ENCODE measurements at places on chromosomes 2 and 18.
A peak's percentile ranks its signal among the peaks of the same experiment; 100 is the strongest.

DNA sequence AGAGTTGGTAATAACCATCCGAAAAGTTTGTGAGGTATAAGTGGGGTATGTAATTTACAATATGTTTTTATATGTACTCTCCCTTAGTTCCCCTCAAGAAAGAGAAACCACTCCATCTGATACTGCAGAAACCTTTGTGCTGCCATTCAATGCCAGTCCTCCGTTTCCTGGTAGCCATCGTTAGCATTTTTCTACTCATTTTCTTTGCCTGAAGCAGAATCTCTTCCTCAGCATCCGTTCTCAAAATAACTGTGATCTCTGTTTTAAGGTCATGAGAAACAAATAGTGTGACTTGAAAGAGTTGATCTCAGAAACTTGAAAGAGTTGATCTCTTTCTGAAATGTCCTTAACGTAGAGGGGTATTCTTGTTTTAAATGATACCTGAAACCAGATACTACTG lies 996 bp downstream of the PTCD3 start:
- DNase-seq, result no peak

- no peak for DNase-seq
Measured at GRCh38 chr18:2536493-2536892, 34.8 kb downstream of the METTL4 start.

DNA sequence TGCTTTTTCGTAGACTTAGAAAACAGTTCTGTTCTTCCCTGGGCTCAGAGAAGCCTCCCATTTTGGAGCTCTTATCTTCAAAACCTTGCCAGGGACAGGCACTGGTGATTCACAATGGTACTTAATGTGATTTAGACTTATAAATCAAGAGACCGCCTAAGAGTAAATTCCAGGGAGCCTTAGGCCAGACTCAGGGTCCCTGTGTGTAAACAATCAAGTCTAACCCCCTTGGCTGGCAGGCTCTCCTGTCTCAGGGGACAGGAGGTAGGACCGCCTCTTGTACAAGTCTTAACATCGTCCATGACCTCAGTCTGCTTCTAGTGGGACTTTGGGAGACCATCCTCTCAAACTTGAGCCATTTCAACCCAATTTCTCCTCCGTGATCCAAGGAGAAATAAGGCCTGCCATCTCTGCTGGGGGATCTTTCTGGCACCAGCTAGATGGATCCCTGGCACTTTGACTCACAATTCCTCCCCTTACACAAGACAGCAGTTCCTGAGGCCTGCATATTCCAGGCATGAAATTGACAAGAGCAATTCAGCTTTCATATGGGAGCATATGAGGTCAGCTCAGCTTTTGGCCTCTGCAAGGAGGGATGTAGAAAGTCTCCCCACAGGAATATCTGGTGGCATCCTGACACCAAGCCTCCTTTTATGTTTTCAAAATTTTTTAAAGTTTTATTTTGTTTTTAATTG lies 487.0 kb downstream of the TNS1 start:
- DNase-seq, result no peak

DNA sequence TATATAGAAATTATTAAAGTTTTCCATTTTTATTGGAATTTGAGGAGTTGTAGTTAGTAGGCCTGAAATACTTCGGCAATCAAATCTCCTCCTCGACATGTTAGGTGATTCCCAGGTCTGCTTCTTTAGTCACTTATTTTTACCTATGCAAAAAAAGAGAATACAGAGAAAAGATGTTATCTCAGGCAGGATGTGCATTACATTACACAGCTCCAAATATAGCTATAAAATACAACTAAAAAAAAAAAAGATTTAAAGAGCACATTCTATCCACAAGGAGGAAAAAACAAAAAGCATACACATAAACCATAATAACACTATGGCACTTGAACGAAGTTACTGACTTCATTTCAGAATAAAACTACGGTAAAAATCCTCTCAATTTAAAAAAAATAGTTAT lies 8.1 kb downstream of the STK17B start:
- DNase-seq, result no peak

DNA sequence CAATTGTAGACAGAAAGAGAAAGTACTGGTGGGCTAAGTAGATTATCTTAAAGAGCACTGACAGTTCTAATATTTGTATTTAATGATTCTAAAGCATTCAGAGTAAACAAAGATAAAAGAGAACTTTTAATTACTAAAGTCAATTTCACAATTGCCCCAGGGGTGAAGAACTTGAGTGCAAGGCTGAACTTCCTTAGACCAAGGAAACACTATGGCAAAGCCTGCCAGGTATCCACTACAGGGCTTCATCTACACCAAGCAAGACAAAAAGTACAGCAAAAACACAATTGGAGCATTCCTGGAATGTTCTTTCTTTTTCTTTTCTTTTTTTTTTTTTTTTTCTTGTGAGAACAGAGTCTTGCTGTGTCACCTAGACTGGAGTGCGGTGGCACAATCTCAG lies 46.9 kb upstream of the NDUFV2 start:
- no peak for DNase-seq

- DNase-seq, result no peak
Measured at GRCh38 chr2:127049927-127050802, 56.8 kb downstream of the BIN1 start.

DNA sequence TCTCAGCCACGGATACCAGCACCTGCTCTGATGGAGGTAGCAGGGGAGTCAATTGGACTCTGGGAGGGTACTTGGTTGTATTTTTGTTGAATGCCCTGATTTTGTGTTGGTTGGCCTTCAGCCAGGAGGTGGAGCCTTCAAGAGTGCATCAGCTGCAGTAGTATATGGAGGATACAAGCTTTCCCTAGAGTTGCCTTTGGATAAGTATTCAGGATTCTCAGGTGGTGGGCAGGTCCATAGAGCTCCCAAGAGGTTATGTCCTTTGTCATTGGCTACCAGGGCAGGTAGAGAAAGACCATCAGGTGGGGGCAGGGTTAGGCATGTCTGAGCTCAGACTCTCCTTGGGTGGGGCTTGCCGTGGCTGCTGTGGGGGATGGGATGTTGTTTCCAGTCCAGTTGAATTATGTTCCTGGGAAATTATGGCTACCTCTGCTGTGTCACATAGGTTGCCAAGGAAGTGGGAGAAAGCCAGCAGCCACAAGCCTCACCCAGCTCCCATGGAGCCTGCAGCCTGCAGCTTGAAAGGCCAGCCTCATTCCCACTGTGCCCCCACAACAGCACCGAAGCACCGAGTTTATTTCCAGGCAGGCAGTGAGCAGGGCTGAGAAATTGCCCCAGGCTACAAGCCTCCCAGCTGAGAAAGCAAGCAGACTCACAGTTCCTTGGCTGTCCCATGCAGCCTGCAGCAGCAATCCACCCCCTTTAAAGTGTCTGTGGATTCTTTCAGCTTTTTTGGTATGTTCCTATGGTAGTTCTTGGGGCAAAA lies 38.6 kb upstream of the CHST9 start:
- no peak for DNase-seq

- peak; percentile 40 for DNase-seq
Measured at GRCh38 chr2:144703852-144704708, 184.2 kb upstream of the ZEB2 start.

DNA sequence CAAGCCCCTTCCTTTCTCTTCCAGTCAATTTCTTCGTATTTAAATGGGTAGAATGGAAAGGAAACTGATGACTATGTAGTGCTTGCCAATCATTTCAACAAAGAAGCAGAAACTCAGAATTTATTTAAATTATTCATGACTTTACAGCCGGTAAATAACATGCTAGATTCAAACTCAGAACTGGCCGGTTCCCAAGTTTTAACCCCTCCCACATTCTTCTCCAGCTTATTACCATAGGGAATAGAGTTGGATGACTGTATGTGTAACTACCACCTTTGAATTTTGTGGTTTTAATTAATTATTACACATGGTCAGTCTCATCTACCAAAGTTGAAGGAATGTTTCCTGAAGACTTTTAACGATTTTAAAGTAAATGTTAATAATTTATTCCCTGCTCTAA lies 819.3 kb upstream of the LRATD1 start:
- DNase-seq, result no peak

DNA sequence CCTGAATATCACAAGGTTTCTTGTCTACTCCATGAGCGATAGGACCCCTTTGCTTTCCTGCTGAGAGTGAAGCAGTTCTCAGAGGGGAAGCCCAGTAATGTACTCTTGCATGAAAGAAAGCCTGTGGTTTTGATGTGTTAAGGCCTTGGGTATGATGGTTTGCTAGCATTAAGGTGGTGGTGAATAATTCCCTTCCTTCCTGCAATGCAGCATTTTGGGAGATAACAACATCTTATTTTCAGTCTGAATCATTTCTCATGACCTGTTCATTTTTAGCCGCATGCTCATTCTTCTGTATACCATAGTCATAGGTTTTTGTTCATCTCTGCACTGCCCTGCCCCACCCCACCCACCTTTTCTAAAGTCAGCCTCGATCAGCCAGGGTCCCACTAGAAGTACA lies 66.2 kb downstream of the HNMT start:
- DNase-seq, result peak; percentile 30

DNA sequence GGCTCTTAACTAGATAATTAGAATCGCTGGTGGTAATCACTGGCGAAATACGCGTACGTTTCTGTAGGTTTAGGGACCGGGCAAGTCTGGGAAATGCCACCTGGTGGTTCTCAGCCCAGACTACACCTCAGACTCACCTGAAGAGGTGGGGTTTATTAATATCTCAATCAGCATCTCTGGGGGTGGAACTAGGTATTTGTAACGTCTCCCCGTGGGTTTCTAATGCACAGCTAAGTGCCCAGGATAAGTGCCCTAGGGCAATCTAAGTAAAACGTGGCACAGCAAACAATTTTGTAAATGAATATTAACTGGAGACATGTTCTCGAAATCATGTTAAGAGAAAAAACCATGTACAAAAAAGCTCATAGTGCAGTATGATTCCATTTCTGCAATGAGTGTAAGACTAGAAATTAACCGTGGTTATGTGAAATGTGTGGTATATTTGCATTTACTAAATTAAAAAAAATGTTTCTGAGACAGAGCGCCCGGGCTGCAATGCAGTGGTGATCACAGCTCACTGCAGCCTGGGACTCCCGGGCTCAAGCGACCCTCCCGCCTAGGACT lies 760 bp upstream of the CNOT11 start:
- DNase-seq, result peak; percentile 66

GRCh38 chr2:60303680-60304079 lies 249.8 kb downstream of the BCL11A start:
- no peak for DNase-seq
